ENCODE measurements at places on chromosomes 7 and 10.

GRCh38 chr7:125025620-125026019 lies 96.0 kb upstream of the POT1 start:
- DNase-seq: no peak

DNA sequence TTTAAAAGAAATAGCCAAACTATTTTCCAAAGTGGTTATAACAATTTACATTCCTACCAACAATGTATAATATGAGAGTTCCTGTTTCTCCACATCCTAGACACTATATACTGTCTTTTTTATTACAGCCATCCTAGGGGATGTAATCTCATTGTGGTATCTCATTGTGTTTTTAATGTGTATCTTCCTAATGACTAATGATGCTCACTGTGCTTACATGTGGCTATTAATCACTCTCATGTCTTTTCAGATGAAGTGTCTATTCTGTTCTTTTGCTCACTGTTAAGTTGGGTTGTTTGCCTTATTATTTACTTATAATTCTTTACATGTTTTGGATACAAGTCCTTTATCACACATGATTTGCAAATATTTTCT lies 71.8 kb downstream of the ZNF438 start:
- DNase-seq: no peak

DNA sequence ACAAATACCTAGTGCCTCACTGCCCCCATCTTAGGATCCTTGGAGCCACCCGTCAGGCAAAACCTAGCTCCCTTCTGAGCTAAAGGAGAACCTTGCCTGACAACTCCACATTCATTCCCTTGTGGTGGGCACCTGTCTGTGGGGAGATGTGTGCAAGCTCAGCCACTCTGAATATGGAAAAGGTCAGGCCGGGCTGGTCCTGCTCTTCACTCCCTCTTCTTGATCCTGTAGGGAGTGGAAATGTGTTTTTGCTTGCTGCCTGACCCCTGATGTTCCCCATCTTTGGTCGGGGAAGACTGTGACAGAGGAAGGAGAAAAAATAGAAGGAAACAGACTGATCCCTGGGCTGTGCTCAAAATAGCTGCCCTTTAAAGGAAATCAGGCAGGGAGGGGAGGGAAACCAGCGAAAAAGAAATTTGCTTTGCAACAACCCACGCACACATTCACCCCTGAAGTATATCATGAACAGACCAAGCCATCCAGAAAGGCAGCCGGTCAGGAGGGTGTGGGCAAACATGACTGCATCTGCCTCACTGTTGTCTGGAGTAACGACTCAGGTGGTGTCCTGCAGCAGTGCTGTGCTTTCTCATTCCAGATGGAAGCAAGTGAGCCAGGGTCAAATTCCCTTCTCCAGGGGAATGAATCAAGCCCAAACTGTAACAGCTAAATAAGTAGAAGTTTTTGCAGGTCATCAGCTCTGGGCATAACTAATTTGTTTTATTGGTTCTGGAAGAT lies 74.0 kb downstream of the SCRN1 start:
- no peak for DNase-seq

DNA sequence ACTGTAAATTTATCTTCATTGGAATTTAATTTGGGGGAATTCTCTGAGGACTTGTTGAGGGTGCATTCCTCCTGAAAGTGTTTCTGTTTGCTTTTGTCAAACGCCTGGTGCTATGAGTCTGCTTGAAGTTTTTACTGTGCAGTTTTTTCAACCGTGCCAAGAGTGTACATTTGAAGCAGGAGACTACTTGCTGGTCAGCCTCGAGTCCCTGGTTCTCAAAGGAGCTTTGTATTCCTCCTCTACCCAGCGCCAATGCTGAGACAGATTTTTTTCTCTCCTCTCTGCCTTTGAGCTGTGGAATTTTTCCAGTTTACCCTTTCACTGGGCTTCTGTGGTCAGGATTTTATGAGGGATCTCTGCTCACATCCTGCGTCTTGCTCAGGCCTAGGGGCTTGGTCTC lies 62.1 kb downstream of the NPY start:
- no peak for DNase-seq

DNA sequence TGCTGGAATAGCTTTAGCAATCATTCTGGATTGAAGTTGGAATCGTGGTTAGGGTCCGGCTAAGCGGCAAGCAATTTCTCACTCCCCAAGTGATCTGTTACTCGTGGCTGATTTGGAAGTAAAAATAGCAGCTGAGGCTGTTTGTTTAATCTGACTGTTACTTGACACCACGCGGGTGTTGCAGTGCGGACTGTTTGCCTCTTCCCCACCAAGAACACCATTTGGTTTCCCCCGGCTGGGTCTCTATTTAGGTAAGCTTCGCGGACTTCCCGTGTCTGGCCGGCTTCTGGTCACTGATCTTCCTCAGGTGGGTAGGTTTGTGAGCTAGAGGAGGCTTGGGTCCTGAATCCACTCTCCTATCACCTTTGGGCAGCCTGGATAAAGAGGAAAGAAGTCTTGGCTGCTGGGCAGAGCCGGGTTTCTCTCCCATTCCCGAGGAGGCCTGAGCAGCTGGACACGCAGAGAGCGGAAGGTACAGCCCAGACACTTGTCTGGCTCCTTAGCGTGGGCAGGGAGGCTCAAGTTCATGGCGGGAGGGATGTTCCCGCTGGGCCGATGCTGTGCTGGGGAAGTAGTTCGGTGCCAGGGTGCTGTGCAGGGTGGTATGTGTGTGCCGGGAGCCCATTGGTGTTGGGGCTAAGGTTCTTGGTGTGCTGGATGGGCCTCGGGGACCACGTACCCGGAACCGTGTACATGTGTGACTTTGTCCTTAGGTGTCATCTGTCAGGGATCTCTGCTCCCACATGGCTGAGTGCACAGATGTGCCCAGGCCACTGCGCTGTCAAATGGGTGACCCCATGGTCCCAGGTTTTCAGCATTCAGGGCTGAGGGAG lies at the start of gene C10orf71:
Gene C10orf71, plus strand, starts transcription at position 188 of the 833 bp plus-strand sequence. CDS start 23,376 bp downstream, outside the sequence.
- DNase-seq: no peak

DNA sequence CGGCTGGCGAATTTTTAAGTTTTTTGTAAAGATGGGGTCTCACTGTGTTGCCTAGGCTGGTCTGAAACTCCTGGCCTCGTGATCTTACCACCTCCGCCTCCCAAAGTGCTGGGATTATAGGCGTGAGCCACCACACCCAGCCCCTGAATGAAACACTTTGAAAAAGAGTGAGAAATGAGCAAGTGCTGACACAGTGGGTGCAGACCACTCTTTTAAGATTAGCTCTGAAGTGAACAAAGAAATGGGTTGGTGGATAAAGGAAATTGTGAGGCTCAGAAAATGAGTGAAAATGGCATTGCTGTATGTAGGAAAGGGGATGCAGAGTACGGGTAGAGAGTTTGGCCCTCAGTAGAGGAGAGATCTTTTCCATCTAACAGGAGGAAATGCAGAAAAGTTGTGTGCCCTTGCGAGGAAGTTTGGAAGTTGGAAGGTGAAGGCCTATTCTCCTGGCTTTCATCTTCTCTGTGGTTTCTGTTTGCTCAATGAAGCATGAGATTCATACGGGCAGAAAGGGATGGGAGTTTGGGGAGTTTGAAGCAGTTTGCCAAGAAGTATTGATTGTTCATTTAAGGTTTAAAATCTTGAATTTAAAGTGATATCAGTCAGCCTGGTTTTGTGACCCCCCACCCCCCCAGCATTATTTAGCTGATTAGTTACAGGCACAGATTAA lies 11.0 kb downstream of the MAPK8 start:
- no peak for DNase-seq

GRCh38 chr10:74822521-74823089 lies 3.8 kb upstream of the KAT6B start:
- DNase-seq: no peak

DNA sequence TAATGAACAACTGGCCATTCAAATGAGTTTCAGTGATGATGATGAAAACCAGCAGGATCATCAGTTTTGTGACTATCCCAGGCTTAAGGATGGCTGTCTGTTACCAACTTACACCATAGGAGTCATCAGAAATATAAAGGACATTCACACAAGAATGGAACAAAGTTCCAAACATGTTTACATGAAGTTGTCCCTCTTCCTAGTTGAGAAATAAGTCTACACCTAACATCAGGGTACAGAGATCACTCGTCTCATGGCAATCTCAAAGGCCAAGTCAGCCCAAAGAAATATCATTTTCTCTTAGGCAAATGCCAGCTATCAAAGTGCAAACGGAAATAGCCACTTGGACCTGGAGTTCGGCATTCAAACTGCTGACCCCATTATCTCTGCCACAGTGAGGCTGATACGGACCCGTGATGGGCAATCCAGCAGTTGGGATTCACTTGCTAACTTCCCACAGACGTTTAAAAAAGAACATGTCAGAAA lies 53.0 kb downstream of the CREB3L2 start:
- DNase-seq: no peak

DNA sequence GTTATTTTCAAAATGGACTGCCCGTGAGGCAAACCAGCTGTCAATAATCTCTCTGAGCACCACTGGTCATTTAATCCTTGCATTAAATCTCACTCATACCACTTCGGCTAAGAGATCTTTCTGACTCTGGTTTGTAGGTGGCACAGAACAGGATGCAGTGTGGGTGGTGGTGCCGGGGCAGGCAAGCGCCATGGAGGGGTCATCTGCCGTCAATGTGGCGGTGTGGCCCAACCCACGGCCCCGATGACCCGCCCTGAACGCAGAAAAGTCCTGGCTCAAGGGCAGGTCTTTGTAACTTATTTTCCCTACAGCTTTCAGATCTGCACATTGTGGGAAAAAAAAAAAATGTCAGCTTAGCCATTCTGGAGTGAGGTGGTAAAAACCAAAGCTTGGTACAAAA lies 73.2 kb upstream of the MGMT start:
- no peak for DNase-seq
